ENCODE measurements at places on chromosomes 4 and X.

DNA sequence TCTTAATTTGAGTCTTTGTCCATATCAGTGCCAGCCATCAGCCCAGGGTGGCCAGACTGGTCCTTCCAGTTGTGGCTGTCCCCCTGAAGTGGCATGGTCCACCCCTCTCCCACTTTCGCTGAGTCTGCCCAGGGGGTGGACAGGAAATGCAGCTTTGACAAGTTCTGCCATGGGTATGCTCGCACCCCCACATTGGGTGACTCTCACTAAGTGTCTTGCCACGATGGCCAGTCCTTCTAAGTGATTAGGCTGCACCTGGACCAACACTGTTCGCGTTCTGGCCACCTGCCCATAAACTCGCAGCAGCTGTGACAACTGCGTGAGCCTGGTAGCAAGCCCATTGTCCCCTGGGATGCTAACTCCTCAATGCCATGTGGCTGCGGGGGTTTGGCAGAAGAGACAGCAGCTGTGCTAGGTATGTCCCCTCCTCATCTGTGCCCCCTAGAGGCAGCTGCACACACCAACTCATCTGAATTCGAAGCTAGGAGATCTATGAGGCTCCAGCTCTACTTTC, 10.0 kb upstream of the LNX1 start:
- no peak for DNase-seq

DNA sequence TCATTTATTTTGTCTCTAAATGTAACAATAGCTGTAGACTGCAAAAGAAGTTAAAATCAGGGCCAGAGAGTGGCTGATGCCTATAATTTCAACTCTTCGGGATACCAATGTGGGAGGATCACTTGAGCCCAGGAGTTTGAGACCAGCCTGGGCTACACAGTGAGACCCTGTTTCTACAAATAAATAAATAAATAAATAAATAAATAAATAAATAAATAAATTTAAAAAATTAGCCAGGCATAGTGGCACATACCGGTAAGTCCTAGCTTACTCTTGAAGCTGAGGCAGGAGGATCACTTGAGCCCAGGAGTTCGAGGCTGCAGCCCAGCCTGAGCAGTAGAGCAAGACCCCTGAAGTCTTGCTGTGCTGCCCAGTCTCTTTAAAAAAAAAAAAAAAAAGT, 79.1 kb downstream of the WWC2 start:
- no peak for DNase-seq

DNA sequence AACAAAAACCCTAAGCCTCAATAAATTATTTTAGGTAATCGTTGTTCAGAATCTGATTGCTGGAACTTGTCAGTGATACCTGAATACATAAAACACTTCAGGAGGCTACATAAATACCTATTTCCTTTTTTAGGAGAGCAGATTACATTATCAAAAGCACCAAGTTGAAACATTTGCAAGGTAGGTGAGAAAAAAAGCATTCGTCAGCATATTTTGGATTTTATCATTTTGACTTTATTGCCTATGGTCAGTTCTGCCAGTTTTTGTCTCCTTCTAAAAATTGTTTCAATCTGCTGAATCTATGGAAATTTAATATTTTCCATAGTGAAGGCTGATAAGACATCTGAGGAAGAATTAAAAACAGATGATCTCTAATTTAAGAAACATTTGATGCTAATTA, 16.5 kb upstream of the MAD2L1 start:
- no peak for DNase-seq

DNA sequence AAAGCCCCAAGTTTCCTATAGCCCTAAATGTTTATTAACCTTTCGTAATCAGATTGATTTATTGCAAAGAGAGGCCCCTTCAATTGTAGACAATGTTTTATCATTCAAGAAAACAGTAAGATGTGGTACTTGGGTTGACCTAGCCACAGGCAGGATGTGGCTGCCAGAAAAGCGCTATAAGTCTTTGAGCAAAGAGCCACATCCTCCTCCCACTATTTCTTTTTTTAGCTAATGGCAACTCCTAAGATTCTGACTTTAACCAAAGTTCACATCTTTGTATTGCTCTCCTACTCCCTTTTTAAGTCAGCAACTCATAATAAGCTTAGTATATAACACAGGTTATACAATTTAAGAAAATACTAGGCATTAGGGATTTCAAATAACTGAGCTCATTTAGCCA, 70.7 kb upstream of the PPP3CA start:
- DNase-seq, result no peak

DNA sequence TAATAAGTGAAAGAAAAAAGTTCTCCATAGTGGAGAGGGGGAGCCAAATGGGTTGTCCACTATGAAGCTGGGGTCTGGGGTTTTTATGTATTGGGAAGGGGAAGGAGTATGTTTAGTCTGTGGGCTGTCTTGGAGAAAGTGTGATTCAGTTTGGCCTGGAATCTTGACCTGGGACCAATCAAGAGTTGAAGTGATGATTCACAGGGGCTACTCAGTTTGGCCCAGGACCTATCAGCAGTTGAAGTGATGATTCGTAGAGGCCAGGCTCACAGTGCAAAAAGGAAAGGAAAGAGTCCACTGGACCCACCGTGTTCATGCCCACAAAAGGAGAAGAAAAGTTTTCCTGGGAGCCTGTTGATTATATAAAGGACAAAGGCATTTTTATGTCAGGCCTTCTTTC, 47.3 kb upstream of the RAB9B start:
- DNase-seq, result no peak

DNA sequence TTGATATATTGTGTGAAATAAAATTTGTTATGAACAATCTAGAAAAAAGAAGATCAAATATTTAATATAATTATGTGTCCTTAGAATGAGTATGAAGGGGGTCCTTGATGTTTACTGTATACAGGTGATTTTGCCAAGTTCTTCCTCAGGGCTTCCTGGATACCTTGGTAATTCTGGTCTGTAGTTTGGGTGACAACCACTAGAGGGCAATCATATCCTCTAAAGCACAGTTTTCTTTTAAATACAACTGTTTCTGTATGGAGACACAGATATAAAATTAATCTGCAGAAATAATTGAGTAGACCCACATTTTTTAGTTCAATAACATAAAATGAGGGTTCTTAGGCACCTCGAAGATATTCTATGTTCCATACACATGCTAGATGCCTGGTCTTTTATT, 157.7 kb downstream of the SPANXN1 start:
- no peak for DNase-seq

- no peak for DNase-seq
Measured at GRCh38 chrX:39631276-39632229, 466.2 kb downstream of the BCOR start.

DNA sequence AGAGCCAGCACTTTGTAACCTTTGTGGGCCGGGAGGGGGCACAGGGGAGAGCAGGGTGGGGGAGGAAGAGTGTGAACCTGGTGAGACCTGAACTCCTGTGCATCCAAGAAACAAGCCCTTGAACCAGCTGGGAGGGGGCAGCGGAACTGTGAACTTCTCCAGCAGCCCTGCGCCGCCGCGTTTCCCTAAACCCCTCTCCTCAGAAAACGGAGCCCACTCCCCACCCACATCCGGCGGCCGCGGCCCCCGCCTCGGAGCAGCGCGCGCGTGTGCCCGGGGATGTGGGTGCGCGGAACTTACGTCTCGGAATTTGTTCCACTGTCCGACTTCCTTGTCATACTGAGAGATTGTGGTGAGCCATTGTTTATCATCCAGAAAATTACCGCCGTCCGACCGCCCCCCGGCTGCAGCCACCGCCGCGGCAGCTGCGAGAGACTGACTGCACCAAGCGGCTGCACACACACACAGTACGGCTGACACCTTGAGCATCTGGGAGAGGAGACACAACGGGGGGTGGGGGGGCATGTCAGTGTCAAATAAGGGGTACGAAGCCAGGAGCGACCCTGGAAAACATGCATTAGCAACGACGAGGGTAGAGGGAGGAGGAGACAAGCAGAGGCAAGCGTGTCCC, 494 bp downstream of the SPOCK3 start:
- DNase-seq, result no peak

DNA sequence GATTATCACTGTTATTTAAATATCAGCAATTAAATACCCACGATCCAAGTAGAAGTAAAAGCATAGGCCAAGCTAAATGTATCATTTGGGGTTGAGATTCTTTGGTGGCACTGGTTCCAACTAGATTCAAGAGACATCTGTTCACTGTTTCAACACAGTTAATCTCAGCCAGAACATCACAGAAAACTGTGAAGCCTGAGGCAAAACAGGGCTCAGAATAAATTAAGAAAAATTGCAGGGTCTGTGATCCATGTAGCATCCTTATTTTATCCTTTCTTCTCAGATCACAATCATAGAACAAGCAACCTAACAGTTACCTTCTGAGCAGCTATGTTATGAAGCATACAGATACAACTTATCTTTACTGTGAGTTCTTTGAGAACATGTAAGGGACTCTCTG, 23.7 kb downstream of the YTHDC1 start:
- DNase-seq, result no peak

DNA sequence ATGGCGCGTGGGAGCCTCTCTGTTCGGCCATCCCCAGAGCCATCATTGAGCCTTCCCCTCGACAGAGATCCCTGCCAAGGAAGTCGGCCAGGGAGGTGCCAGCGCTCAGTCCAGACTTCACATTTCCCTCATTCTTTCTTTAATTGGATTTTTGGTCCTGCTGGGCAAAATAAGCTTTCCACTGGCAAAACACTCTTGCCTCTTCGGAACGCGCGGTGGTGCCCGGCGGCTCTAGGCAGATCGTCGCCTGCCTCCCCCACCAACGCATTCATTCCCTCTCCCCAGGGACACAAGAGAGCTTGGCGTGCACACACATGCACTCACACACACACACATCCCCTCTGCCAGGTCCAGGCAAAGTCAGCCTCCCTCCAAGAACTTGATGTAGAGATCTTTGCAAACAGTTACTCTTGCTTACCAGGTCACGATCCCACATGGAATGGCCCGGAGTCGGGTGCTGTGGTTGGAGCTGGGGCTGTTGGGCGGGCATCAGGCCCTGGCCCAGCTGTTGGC, 257.1 kb downstream of the BCOR start:
- DNase-seq, result no peak

- no peak for DNase-seq
Measured at GRCh38 chrX:134255555-134255954, 18.6 kb downstream of the CCDC160 start.

GRCh38 chrX:19595043-19595677, 79.9 kb upstream of the MAP3K15 start:
- no peak for DNase-seq

DNA sequence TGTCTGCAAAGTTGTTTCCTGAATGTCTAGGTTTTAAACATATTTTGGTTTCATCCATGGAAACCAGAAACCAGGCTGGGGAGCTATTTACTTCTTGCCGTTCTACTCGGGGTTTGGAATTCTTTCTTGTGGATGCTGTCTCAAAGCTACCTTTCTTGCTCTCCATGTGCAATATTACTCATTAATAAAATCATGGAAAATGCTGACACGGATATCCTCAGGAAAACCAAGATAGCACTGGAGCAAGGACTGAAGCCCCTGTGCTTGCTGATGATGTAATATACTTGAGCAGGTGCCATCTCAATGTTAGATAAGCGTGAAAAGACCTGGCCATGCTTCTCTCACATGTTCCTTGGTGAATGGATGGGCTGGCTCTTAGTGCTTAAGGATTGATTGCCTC, 41.5 kb upstream of the HPF1 start:
- no peak for DNase-seq

DNA sequence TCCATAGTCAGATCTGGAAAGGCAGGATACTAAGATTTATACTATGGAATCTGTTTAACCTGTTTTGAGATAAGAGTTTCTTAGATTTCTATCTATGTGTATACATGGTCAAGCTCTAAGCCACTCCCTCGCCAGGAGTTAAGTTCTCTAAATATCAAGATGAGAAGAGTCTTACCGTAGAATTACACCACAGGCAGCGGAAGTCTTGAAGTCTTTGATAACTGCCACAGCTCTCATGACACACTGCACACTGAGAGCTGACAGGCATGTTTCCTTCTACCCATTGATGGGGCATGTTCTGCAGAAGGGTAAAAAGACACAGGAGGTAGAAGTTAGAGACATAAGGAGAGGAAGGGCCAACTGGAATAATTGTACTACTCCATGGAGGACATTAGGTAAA, 67.7 kb downstream of the DGKK start:
- DNase-seq, result no peak
